ENCODE measurements at places on chromosomes 1 and 21. TPM values are rescaled to one million over a fixed set of nuclear protein-coding genes. Genes with fewer than 3 reads are reported as not detected.

The CDC20 gene
- total RNA-seq: 196 TPM

The ANKRD34A gene
- total RNA-seq: 1.2 TPM

- peaks cover 17% of the 10 kb centered on the region for H3K4me1 ChIP-seq
- DNase-seq: no peak
- peak overlapping the region; percentile 70 for H3K4me3 ChIP-seq
Measured at GRCh38 chr1:110213143-110213540, 3.0 kb downstream of the KCNC4 start.

- no peak overlapping the region for H3K4me3 ChIP-seq
- H3K4me1 ChIP-seq: no peaks in the 10 kb centered on the region
- no peaks in the 10 kb centered on the region for H3K27me3 ChIP-seq
- no peaks in the 10 kb centered on the region for H3K36me3 ChIP-seq
Measured at GRCh38 chr21:35314857-35315582, 265.9 kb upstream of the RUNX1 start.

GRCh38 chr1:89553157-89553556, 28.5 kb downstream of the LRRC8B start:
- no peak for DNase-seq
- H3K36me3 ChIP-seq: peaks cover 5% of the 10 kb centered on the region
- H3K4me1 ChIP-seq: peaks cover 23% of the 10 kb centered on the region
- H3K27me3 ChIP-seq: no peaks in the 10 kb centered on the region
- no peak overlapping the region for H3K27ac ChIP-seq

DNA sequence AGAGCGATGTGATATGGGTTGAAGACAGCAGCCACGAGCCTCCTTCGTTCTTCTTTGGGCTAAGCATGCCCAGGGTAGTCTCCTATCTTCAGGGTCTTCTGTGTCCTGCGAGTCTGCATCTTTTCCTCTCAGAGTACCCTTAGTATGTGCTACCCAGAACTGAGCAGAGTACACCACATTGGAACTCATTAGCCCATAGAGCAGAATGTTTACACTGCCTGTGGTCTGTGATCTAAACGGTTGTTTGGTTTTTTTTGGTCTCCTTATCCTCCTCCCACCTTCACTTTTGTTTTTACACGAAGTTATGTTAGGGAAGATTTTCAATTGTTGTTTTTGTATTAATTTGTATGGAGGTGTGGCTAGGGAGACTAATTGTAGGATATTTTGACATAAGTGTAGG, 126.4 kb downstream of the NEK7 start:
- no peaks in the 10 kb centered on the region for H3K27me3 ChIP-seq
- no peaks in the 10 kb centered on the region for H3K4me1 ChIP-seq
- H3K36me3 ChIP-seq: peaks cover 3% of the 10 kb centered on the region

DNA sequence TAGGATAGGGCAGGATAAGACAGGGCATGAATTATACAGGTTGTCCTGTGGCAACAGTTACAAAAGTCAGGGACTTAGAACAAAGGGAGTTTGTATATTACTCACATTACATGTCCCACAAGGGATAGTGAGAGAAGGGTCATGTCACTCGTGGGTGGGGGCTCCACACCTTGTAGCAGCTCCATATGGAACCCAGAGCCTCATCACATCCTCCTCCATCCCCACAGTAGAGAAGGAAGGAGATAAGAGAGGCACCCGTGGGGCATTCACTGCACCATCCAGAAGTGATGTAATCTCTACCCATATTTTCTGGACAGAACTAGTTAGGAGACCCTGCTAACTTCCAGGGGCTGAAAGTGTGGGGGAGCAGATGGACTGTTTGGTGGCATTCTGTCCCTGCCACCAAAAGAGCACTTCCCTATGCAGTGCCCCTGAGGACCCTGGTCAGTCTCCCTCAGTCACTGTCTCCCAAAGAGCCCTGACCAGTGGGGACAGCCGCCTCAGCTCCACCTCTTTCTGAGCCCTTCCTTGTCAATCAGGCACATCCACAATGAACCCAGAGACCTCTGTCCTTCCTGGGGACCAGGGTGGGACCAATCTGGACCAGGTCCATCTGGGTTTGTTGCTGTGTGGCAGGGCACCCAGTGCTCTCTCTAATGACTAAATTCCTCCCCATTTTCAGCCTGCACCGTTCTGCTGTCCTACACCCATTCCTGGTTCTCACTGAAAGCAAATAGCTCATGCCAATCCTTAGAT, 154.8 kb upstream of the ETV3 start:
- H3K27me3 ChIP-seq: peaks cover 36% of the 10 kb centered on the region
- no peak for DNase-seq
- H3K27ac ChIP-seq: no peak overlapping the region

DNA sequence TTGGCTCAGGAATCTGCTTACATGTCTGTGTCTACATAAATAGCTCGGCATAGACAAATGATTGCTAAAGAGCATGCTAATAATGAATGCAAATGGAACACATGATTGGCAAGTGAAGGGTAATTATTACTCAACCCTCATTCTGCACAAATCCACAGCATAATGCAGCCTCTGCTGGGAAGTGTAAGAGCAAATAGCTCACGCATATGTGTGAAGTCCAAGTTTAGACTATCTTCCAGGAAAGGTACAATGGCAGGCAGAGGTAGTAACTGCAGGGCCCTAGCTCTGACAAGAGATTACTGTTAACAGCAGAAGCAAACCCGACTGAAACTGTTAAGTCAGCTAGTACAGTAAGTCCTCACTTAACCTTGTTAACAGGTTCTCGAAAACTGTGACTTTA, 7.0 kb upstream of the IL6R start:
- H3K36me3 ChIP-seq: no peaks in the 10 kb centered on the region
- peaks cover 5% of the 10 kb centered on the region for H3K27me3 ChIP-seq
- no peaks in the 10 kb centered on the region for H3K4me1 ChIP-seq
- H3K4me3 ChIP-seq: no peak overlapping the region

- DNase-seq: no peak
- H3K36me3 ChIP-seq: no peaks in the 10 kb centered on the region
- H3K4me3 ChIP-seq: no peak overlapping the region
- no peaks in the 10 kb centered on the region for H3K4me1 ChIP-seq
- no peak overlapping the region for H3K27ac ChIP-seq
Measured at GRCh38 chr21:45131537-45131999, 57.2 kb downstream of the ADARB1 start.
